Fibroblast of villous mesenchyme (primary cell): ENCODE measurements at places on chromosomes 12 and 14.

GRCh38 chr12:91973813-91974212 is 171.8 kb downstream of the BTG1 start:
- no peak for DNase-seq

DNA sequence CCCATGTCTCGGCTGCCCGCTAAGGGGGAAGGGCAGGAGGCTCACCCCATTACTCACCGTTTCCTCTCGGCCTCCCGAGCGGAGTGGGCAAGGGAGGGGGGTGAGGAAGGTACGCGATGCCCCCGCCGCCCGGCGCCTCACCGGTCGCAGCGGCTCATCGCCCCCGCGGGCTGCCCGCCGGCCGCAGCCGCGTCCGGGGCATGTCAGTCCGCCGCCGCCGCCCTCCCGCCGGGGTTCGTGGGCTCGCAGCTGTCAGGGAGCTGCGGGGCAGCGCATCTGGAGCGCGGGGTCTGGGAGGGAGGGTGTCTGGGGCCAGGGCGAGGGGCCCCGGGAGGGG is 461 bp downstream of the SLC8A3 start:
- DNase-seq = no peak

DNA sequence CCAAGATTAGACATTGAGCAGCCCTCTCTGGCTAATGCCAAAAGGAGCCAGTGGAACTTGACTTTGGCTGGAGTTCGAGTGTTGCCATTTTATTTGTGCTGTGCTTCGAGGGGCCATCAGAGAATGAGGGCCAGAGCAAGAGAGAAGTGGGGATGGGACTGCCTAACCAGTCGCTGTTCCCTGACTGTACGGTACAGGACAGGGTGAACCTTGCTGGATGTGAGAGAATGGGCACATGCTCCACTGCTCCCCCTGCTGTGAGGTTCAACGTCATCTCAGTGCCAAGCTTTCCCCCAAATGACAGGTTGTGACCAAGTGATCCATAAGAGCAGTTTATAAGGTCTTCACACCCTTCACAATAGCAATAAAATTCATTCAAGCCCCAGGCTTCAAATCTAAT is 55.1 kb upstream of the BCL11B start:
- no peak for DNase-seq

- no peak for DNase-seq
These were observed 25.0 kb downstream of the GCH1 start for GRCh38 chr14:54877703-54878021.

DNA sequence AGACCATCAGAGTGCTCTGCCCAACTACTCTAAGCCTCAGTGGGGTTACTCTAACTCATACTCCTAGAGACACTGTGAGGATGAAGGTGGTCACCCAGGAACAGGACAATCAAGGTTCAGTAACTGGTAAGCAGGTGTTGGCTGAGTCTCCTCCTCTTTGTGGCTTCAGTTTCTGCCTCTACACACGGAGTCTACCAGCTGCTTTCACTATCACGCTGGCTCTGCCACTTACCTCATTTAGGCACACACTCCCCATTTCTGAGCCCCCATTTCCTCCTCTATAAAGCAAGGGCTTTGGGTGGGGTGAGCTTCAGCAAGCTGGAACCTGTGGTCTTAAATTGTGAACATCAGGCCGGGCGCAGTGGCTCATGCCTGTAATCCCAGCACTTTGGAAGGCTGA is 7.3 kb upstream of the TCHP start:
- no peak for DNase-seq

DNA sequence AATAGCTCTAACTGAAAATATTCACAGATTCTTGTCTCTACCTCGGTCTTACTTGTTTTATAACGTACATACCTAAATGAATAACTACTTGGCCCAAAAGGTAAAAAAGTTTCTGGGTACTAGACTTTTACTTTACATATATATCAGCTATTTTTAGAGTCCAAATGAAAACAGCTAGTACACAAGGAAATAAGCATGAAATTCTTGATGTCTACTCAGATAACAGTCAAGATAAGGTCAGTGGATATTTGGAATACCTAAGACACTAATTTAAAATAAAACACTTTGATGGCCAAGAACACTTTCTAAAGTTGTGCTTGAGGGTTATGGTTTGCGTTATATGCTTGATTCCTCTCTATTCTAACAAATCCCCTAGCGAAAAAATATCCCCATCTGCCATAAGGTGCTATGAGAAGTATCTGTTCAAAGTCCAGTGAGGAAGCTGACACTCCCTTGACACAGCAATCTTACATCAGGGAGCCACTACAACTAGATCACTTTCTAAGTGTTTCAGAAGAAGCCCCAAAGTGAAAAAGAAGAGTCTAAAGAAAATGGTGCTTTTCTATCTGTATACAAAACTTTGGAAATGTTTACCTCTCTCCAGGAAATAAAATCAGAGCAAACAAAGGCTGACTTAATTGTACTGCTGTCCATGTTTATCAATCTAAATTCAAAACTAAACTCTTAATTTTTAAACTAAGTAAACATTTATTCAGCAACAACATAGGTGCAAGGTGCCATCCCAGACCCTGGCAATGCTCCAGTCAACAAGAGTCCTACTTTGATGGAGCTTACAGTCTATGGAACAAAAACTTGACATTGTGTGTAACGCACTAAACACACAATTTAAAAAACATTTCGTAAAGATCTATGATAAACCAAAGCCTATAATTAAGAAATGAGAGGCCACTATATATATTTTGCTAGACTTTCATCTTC is 11.7 kb downstream of the PTPN21 start:
- no peak for DNase-seq

- DNase-seq = no peak
These were observed 222.9 kb downstream of the SLC15A4 start for GRCh38 chr12:128600886-128601285.
